ENCODE measurements at places on chromosomes 12 and 14.

GRCh38 chr12:104569346-104570173 is 112.8 kb downstream of the CHST11 start:
- no peak for DNase-seq

GRCh38 chr12:108571609-108572165 is 9.3 kb downstream of the ISCU start:
- DNase-seq, result no peak

GRCh38 chr12:31210104-31210503 is 115.8 kb downstream of the SINHCAF start:
- no peak for DNase-seq

DNA sequence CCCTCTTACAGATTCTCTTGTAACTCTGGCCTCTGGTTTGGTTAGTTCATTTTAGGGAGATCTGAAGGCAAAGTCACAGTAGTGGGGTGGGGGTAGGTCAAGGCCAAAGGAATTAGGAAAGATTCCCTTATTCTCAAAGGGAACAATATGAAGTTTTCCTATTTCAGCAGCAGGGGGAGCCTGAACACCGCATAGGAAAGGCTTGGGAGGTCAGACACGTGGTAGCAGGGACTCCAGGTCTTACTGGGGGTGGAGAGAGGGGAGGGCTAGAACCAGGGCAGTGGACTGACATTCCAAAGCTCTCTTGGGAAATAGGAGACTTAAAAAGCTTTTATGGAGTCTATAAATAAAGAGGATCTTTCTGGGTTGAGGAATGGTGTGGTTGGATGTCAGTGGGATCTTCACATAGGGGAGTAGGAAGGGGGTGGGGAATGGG is 1.3 kb downstream of the ZC3H10 start:
- DNase-seq, result peak; percentile 79

DNA sequence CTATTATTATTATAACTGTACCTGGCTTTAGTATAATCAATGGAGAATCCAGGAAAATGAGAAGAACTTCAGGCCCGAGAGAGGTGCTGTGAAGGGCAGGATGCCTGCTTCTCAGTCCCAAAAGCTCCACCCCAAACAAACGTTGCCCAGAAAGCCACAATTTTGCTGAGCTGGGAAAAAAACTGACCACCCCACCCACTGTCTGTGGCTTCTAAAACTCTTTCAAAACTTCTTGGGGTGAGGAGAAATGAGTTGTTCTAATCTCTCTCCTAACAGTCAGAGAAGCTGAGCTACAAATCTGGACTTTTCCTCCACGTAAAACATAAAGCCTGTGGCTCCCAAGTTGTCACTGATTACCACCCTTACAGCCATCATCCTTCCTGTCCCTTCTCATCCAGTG is 13.4 kb downstream of the VDR start:
- no peak for DNase-seq

GRCh38 chr12:9365296-9365695 is 157.1 kb upstream of the PZP start:
- no peak for DNase-seq

- no peak for DNase-seq
Observed at GRCh38 chr14:94025720-94026119, 420 bp upstream of the OTUB2 start.

- DNase-seq, result no peak
Observed at GRCh38 chr12:129202109-129202814, 349.0 kb downstream of the GLT1D1 start.

- DNase-seq, result no peak
Observed at GRCh38 chr12:56206452-56207166, 15.1 kb downstream of the RNF41 start.

DNA sequence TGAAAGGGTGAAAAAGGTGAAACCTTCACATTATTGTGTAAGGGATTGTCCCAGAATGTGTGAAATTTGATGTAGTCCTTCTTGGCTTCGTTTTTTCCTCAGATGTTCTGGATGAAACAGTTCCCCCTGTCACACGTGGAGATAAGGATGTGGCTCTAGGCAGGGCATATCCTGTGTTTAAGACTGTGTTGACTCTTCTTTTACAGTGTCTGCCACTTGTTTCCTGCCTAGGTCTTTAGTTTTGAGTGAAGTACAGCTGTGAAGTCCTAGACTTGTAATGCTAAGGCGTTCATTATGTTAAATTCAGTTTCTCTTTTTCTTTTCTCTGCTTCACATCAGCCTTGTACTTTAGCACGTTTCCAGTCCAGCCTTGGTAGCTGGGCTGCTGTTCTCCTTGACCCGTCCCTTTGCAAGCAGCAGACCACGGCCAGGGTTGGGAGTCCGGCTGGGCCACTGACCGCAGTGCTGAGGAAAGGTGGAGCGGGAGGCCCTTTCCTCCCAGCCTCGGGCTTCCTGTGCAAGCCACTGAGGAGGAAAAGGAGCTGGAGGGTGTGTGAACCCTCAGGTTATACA is 59.1 kb downstream of the RASSF3 start:
- no peak for DNase-seq

DNA sequence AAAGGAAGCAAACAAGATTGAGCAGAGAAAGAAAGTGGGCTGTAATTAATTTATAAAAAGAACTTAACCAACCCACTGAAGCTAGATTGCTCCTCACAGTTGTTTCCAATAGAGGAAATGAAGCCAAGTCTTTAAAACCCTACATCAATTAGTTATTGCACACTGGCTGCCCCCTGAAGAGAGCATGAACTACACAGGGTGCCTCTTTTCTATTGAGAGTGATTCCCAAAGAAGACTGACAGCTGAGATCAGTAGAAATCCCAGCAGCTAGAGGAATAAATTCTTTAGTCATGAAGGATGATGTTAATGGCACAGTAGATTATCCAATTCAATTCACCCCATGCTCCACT is 8.6 kb upstream of the USP15 start:
- no peak for DNase-seq

GRCh38 chr14:102085948-102086708 is 716 bp downstream of the HSP90AA1 start:
- no peak for DNase-seq

- no peak for DNase-seq
Observed at GRCh38 chr14:39939023-39939422, 506.8 kb upstream of the FBXO33 start.

GRCh38 chr12:50515587-50515986 is 10.8 kb downstream of the DIP2B start:
- DNase-seq, result no peak

GRCh38 chr12:15469356-15469755 is 147.0 kb downstream of the PTPRO start:
- no peak for DNase-seq

- DNase-seq, result no peak
Observed at GRCh38 chr12:60191676-60192359, 596.0 kb downstream of the SLC16A7 start.

DNA sequence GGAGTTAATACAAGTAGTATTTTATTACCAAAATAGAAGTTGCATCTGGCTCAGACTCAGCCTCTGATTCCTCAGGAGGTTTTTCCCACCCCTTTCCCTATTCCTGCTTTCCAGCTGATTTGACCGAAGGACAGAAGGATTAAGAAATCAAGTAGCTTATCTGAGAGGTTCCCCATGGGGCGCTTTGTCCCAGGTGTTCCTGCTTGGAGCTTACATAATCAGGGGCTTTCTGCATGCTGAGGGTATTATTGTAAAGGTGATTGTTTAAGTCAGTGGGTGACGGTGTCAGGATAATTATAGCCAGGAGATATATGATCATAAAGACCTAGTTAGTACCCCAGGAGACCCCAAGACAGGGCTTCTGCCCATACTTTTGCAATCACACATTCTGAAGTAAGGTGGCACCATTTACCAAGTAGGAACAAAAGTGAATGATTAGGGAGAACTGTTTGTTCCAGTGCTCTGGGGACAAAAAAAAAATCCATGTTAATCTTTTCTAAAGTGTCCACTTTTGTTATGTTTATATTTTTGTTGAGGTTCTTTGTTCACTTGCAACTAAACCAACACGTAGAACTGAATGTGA is 921.3 kb downstream of the NRXN3 start:
- no peak for DNase-seq

GRCh38 chr12:50806176-50806575 is 36.5 kb upstream of the TMPRSS12 start:
- DNase-seq, result no peak

Measured in smooth muscle cell of the brain vasculature (primary cell).